ENCODE measurements at places on chromosomes 6 and 20. TPM values are rescaled to one million over a fixed set of nuclear protein-coding genes. Genes with fewer than 3 reads are reported as not detected.

The DPPA5 gene
- total RNA-seq: not detected

The AGER gene
- 1.2 TPM for total RNA-seq

The IFT52 gene
- total RNA-seq: 33.6 TPM

The C4B gene
- 0.78 TPM for total RNA-seq

The C6orf163 gene
- 0.15 TPM for total RNA-seq

The DSTN gene
- total RNA-seq: 867 TPM

The CALHM4 gene
- not detected for total RNA-seq

The PXDC1 gene
- total RNA-seq: 17.0 TPM

The WFDC8 gene
- not detected for total RNA-seq

All from A549 treated with Hydrocortisone at 1 μM for 4 hours (cell line).